ENCODE measurements at places on chromosomes 6 and 20.

DNA sequence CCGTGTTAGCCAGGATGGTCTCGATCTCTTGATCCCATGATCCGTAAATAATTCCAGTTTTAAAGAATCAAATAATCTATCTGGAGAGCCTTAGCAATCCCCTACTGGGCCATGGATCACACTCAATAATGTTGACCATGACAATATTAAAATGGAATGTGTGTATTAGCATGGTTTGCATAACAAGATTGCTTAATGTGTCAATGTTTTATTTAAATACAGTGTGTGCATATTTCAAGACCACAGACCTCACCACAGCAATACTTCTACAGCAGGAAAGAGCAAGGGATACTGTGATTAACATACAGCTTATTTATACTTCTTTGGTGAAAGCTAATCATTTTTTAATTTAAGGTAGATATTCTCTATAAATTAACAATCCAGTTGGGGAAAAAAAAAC lies 470.4 kb downstream of the TFAP2B start:
- no peak for DNase-seq

DNA sequence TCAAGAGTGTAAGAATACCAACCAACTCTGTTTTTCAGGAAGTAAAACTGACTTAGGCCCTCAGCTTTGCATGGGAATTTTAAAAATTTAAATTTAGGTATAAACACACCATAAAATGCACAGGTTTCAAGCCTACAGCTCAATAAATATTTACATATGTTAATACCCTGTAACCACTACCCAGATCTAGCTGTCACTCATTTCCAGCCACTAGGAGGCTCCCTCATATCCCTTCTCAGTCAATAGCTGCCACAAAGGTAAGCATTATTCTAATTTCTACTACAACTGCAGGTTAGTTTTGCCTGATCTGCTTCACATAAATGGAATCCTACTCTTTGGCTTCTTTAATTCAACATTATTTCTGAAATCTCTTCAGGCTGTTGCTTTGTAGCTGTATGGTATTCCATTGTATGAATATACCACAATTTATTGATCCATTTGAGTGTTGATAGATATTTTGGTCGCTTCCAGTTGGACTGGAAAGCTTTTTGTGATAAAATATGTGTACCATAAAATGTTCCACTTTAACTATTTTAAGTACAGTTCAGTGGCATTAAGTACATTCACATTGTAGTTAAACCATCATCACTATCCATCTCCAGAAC lies 32.5 kb upstream of the MEI4 start:
- DNase-seq, result no peak

DNA sequence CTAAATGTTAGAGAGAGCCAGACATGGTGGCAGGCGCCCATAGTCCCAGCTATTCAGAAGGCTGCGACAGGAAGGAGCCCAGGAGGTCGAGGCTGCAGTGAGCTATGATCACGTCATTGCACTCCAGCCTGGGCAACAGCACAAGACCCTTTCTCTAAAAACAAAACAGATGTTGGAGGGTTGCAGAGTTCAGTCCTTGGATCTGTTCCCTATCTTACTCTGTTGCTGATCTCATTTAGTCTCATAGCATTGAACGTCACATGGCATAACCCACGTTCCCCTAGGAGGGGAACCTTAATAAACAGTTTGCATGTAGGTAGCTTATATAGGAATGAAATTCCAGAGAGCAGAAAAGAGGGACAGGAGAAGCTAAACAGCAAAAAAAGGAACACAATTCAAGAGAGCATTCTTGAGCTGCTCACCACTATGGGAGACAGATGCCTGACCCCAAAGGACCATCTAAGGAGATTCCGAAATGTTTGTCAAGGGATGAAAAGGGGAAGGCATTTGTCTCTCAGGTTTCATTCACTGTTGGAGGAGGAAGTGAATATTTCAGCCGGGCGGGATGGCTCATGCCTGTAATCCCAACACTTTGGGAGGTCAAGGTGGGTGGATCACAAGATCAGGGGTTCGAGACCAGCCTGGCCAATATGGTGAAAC lies 54.6 kb upstream of the PIM1 start:
- no peak for DNase-seq

- no peak for DNase-seq
These were observed 70.7 kb upstream of the ZNFX1 start for GRCh38 chr20:49348563-49348962.

DNA sequence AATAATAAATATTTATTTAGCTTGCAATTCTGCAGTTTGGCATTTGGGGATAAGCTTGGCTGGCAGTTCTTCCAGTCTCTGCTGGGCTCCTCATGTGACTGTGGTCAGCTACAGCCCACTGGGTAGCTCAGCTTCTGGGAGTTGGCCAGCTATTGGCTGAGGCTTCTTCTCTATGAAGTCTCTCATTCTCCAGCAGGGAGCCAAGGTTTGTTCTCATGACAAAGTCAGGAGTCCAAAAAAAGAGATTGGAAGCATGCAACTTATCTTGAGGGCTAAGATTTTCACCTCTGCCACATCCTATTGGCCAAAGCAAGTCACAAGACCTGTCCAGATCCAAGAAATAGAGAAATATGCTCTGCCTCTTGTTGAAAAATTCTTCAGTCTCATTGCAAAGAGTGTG lies 94.6 kb downstream of the SNAP25 start:
- DNase-seq, result no peak

GRCh38 chr6:47159763-47160162 lies 117.6 kb upstream of the ADGRF1 start:
- DNase-seq, result no peak

DNA sequence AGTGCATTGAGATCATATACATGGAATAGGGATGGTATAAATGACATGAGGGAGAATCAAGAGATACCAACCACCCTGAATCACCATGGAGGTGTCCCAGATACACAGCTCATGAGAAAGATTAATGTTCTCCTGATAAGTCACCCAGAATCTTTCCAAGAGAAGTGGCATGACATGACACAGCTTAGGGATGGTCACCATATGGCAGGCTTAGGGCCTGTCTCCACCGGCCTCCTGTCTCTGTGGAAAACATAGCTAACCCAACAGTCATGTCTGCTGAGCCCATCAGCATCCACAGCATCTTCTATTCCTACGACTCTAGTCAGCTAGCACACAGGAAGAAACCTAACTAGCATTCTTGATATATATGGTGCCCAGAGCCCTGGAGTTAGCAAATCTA lies 133.3 kb downstream of the IPCEF1 start:
- no peak for DNase-seq

GRCh38 chr6:137093183-137094069 lies 48.7 kb upstream of the IL20RA start:
- DNase-seq, result no peak

GRCh38 chr20:36859700-36860330 lies 16.1 kb upstream of the TLDC2 start:
- no peak for DNase-seq

- DNase-seq, result no peak
These were observed 605 bp downstream of the CDC5L start for GRCh38 chr6:44388135-44388487.
